ENCODE measurements at places on chromosomes 5 and 9. TPM values are rescaled to one million over a fixed set of nuclear protein-coding genes. Genes with fewer than 3 reads are reported as not detected.

The ZNF879 gene
- 5.6 TPM for total RNA-seq

The SLIT3 gene
- total RNA-seq, result 3.1 TPM

The SAXO1 gene
- under 0.01 TPM for total RNA-seq

The INSL6 gene
- total RNA-seq, result not detected

The CCNG1 gene
- total RNA-seq, result 207 TPM

The LURAP1L gene
- 6.1 TPM for total RNA-seq

The WDR31 gene
- 1.3 TPM for total RNA-seq

The GLDC gene
- total RNA-seq, result 0.85 TPM

The UBE2QL1 gene
- total RNA-seq, result not detected

The NKD2 gene
- 1.2 TPM for total RNA-seq

The ALAD gene
- total RNA-seq, result 29.6 TPM

The ABLIM3 gene
- total RNA-seq, result 22.8 TPM

The C9orf50 gene
- not detected for total RNA-seq

The ENTREP1 gene
- total RNA-seq, result 0.38 TPM

The MXD3 gene
- total RNA-seq, result 15.7 TPM

The DCAF10 gene
- total RNA-seq, result 17.6 TPM

The TMEM141 gene
- 84.2 TPM for total RNA-seq

The PTGR1 gene
- total RNA-seq, result 80.9 TPM
